ENCODE measurements at places on chromosomes 3 and 15. TPM values are rescaled to one million over a fixed set of nuclear protein-coding genes. Genes with fewer than 3 reads are reported as not detected.

DNA sequence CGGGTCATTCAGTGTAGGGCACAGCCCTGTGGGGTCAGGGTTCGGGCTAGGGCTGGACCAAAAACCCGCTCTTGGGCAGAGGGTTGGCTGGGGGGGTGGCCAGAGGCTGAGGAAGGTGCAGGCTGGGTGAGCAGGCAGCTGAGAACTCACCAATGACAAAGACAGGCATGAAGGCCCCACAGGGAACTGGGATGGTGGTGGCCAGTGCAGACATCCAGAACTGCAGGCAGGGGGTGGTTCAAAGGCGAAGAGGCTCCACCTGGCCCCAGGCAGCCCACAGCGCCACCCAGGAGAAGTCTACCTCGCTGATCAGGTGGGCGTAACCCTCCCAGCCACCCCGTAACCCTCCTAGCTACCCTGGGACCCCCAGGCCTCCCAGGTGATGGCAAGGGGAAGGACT lies 6.7 kb downstream of the CLCN2 start:
- peaks cover 4% of the 10 kb centered on the region for H3K4me1 ChIP-seq
- no peak overlapping the region for H3K27ac ChIP-seq
- H3K4me3 ChIP-seq = no peak overlapping the region

DNA sequence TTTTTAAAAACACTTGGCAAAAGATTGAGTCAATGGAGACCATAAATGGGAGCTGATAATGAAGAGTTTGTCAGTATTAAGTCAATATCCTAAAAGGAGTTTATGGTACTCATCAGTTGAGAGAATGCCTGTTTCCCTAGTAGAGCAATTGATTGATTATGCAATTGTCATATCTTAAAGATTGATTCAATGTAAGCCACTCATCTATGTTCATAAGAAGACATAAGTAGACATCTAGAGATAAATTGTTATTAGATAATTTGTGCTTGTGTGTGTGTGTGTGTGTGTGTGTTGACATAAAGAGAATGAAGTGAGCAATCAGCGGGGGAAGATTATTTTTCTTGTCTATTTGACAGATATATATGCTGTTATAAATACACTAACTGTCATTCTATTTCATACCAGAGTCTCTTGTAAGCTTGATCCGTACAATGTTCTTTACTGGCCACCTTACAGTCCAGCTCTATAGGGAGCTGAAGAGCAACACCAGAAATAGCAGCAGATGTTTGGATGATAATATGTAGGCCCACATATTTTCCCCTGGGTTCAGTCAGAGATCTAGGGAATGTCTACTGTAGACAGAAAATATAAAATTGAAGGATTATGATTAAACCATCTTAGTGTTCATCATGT lies 848.6 kb upstream of the EPHA6 start:
- H3K4me1 ChIP-seq = no peaks in the 10 kb centered on the region
- no peak overlapping the region for H3K4me3 ChIP-seq
- no peak overlapping the region for H3K27ac ChIP-seq
- H3K36me3 ChIP-seq = no peaks in the 10 kb centered on the region
- DNase-seq = no peak

GRCh38 chr3:36989568-36989967 lies 3.4 kb downstream of the EPM2AIP1 start:
- peak overlapping the region; percentile 95 for H3K4me3 ChIP-seq
- peaks cover 58% of the 10 kb centered on the region for H3K4me1 ChIP-seq
- no peaks in the 10 kb centered on the region for H3K27me3 ChIP-seq
- no peak for DNase-seq

- no peak overlapping the region for H3K27ac ChIP-seq
- DNase-seq = no peak
- H3K4me3 ChIP-seq = no peak overlapping the region
- H3K36me3 ChIP-seq = no peaks in the 10 kb centered on the region
- peaks cover 15% of the 10 kb centered on the region for H3K4me1 ChIP-seq
Observed at GRCh38 chr3:170007031-170007663, 30.6 kb upstream of the GPR160 start.

DNA sequence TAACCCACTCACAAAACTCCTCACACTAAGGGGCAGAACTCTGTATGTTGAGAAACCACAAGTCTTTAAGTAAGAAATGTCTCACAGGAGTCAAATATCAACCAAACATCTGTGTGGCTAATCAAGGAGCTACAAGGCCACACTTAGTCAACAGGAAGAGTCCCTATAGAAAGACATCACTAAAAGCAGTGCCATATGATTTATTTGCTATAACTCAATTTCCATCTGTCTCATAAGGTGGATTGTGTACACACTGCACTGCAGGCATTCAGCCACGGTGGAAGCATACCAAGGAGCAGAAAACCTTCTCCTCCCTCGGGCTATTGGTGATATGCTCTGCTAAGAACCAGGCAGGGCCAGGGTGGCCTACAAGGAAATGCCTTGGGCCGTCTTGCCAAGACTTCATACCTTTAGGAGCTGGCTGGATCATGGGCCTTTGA lies 197.6 kb upstream of the CFAP20DC start:
- DNase-seq = no peak
- no peaks in the 10 kb centered on the region for H3K4me1 ChIP-seq
- no peaks in the 10 kb centered on the region for H3K27me3 ChIP-seq
- H3K27ac ChIP-seq = no peak overlapping the region

PLA2G4E gene
- total RNA-seq = not detected

ECE2 gene
- not detected for total RNA-seq

DNA sequence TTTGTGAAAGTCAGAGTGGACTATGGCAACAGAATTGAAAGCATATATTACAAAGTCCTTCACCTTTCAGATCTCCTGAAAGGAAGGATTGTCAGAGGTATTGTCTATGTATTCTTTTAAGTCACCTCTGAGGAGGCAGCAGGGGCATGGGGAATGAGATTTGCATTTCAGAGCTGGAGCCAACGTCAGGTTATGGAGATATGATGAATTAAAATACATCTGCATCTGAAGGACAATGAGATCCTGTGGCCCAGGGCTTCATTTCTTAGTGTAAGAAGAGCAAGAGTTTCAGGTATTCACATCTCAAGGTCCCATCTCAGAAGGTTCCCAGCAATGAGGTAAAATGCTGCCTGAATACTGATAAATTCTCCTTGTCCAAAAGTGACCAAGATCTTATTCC lies 695.8 kb downstream of the TUSC7 start:
- H3K4me3 ChIP-seq = no peak overlapping the region
- no peak overlapping the region for H3K27ac ChIP-seq
- H3K27me3 ChIP-seq = no peaks in the 10 kb centered on the region
- no peaks in the 10 kb centered on the region for H3K36me3 ChIP-seq
- no peaks in the 10 kb centered on the region for H3K4me1 ChIP-seq

ACAN gene
- total RNA-seq = not detected

- H3K36me3 ChIP-seq = peaks cover 3% of the 10 kb centered on the region
- DNase-seq = no peak
- H3K4me3 ChIP-seq = no peak overlapping the region
- no peaks in the 10 kb centered on the region for H3K27me3 ChIP-seq
- H3K27ac ChIP-seq = no peak overlapping the region
Observed at GRCh38 chr3:161265916-161266571, 44.9 kb downstream of the NMD3 start.

DNA sequence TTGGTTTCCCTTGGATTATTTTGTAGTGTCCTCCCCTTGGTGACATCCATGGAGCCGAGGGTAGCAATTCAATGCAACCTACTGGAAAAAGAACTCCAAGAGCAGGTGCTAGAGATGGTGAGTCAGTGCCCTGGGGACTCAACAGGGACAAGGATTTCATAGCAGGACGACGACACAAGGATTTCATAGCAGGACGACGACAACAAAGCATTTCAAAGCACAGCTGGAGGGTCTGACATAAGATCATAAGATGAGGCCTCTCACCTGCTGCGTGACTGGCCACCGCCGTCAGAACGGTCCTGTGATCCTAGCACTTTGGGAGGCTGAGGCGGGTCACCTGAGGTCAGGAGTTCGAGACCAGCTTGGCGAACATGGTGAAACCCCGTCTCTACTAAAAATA lies 22.5 kb downstream of the NRROS start:
- H3K36me3 ChIP-seq = peaks cover 33% of the 10 kb centered on the region
- no peak for DNase-seq
- H3K27me3 ChIP-seq = no peaks in the 10 kb centered on the region
- H3K4me1 ChIP-seq = no peaks in the 10 kb centered on the region
- no peak overlapping the region for H3K27ac ChIP-seq
- H3K4me3 ChIP-seq = no peak overlapping the region

PLCD1 gene
- 47.5 TPM for total RNA-seq

GRCh38 chr3:195829897-195830254 lies 18.1 kb upstream of the MUC4 start:
- H3K27me3 ChIP-seq = no peaks in the 10 kb centered on the region
- no peaks in the 10 kb centered on the region for H3K4me1 ChIP-seq
- no peak for DNase-seq
- H3K27ac ChIP-seq = no peak overlapping the region
- no peak overlapping the region for H3K4me3 ChIP-seq

GRCh38 chr15:80404761-80405553 lies 775 bp downstream of the ARNT2 start:
- peaks cover 31% of the 10 kb centered on the region for H3K27me3 ChIP-seq
- H3K4me1 ChIP-seq = no peaks in the 10 kb centered on the region
- H3K27ac ChIP-seq = no peak overlapping the region
- DNase-seq = no peak
- no peaks in the 10 kb centered on the region for H3K36me3 ChIP-seq
- H3K4me3 ChIP-seq = no peak overlapping the region

AADACL2 gene
- not detected for total RNA-seq

GRCh38 chr3:10683106-10683505 lies 132.9 kb upstream of the SLC6A11 start:
- no peak overlapping the region for H3K4me3 ChIP-seq
- no peaks in the 10 kb centered on the region for H3K36me3 ChIP-seq
- no peak for DNase-seq
- H3K4me1 ChIP-seq = no peaks in the 10 kb centered on the region
- H3K27ac ChIP-seq = no peak overlapping the region

SPTBN5 gene
- total RNA-seq = 2.7 TPM

DNA sequence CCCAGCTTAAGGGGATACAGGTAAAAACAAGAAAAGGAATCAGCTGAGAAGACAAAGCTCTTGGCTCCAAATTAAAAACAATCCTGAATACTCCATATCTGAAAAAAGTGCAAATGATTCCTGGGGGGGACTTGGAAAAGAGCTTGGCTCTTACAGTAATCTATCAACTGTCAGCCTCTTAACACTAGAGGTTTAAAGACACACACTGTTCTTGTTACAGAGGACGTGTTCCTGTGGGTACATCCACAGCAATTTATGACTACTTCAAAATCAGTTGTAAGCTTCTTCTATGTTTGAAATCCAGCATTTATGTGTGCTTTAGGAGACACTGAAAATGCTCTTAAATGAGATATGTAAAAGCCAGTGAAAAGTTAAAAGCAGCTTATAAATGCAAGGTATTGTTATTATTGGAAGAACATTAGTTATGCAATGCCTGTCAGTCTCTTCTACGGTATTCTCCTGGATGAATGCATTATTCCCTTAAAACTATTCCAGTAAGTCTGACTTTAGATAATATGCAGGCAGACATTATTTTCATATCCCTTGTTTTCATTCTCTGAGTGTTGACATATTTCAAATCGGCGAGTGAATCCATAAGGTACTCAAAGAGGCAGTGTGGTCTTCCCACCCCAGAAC lies 408.4 kb upstream of the ADAMTS9 start:
- no peaks in the 10 kb centered on the region for H3K27me3 ChIP-seq
- no peaks in the 10 kb centered on the region for H3K36me3 ChIP-seq
- no peaks in the 10 kb centered on the region for H3K4me1 ChIP-seq
- H3K27ac ChIP-seq = no peak overlapping the region
- H3K4me3 ChIP-seq = no peak overlapping the region

GRCh38 chr3:6097021-6097420 lies 763.9 kb upstream of the GRM7 start:
- no peak for DNase-seq
- no peaks in the 10 kb centered on the region for H3K4me1 ChIP-seq
- no peak overlapping the region for H3K27ac ChIP-seq

DNA sequence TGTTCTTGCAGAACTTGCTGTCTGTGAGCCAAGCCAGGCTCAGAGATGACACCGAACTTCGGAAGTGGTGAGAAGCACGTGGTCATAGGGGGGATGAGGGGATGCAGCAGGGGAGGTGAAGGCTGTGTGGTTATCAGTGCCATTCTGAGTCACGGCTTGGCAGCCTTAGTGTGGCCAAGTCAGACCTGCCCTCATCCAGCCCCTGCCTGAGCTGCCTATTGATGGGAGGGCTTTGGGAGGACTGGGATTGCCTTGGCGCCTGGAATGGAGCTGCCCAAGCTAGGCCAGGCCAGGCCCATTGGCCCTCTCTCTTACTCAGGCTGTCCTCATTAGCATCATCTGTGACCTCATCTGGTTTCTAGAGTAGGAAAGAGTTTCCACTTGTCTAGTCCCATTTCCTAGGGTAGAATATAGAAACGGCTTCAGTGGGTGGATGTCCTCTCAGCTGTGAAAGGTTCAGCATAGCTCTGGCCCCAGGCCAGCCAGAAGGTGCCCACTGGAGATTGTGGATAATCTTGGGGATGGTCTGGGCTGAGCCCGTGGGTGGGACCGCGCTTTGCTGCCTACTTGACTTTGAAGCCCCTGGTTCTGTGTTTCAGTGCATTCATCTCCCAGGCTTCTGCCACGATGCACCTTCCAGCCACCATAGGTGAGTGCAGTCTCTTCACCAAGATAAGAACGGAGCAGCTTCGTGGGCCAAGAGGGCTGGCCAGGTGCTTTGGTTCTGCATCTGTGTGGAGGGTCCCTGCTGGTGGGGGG lies 7.2 kb downstream of the FAH start:
- H3K36me3 ChIP-seq = no peaks in the 10 kb centered on the region
- no peaks in the 10 kb centered on the region for H3K27me3 ChIP-seq

DNA sequence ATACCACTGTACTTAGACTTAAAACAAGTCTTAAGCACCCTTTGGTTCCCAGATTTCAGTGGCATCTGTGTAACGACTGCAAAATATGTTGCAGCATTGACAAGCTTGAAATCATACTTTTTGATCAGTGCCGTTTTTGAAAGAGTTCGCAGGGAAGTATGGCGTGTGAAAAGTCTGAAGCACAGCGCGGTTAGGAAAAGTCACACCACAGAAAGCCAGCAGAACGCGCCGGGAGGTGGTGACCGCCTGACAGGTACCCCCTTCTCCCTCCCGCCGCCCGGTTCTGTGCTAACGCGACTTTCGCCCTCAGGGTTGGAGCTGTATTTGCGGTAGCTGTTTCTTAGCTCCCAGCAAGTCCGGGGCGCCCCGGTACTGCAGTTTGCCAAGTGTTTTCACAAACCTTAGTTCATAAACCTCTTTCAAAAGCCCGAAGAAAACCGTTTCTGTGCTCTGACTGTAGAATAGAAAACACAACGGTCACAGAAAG lies 481 bp upstream of the CRYBG3 start:
- H3K36me3 ChIP-seq = no peaks in the 10 kb centered on the region
- peaks cover 8% of the 10 kb centered on the region for H3K27me3 ChIP-seq
- DNase-seq = peak; percentile 35

GRCh38 chr15:61069394-61070075 lies 159.6 kb downstream of the RORA start:
- peaks cover 21% of the 10 kb centered on the region for H3K27me3 ChIP-seq
- no peak overlapping the region for H3K27ac ChIP-seq
- H3K36me3 ChIP-seq = no peaks in the 10 kb centered on the region
- H3K4me3 ChIP-seq = no peak overlapping the region

GOLGA6A gene
- total RNA-seq = 0.20 TPM
